ENCODE measurements at places on chromosomes 3 and 15.

DNA sequence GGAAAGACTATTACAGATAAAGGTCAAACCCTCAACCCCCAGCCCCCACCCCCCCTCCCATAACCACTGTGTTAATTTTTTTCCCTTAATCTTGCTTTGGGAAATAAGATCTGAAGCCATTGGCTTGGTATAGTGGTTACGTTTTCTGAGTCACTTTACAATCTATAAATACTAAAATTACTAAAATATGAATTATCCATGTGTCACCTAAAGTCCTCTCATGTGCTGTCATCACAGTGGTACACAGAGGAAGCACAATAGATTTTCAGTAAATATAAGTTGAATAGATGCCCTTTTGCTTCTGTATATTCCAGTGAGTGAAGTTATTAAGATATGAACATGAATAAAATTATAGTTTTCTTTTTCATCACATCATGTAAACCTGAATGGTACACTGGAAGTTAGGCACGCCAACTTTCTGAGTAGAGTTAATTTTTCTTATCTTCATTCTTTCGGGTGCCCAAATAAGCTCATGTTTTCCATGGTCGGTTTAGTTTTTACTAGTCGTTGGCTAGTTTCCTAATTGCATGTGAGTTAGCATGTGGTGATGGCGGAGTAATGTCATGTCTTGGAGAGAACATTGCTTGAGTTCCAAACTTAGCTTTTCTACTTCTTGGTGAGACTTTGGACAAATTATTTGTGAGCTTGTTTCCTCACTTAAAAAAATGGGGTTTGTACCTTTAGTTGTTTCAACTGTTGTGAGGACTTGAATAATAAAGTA, 11.5 kb downstream of the PPP4R2 start:
- no peak for DNase-seq

- no peak for DNase-seq
Measured at GRCh38 chr3:8929860-8930259, 33.4 kb downstream of the RAD18 start.

DNA sequence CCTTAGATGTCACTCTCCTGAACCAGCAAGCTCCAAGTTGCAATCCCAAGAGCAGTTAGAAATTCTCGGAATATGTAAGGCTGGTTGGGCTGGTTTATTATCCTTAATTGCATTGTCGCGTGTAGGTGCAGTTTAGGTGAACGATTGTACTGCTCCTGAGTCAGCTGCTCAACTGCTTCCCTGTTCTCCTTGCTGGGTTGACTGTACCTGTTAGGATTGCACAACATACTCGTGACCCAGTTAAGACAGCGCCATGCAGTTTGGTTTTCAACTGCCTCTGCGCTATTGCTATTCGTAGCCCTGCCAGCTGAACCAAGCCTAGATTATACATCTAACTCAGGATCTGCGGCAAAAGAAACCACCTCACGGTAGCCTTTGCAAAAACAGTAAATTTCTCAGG, 41.0 kb downstream of the BCL2L10 start:
- DNase-seq = no peak

DNA sequence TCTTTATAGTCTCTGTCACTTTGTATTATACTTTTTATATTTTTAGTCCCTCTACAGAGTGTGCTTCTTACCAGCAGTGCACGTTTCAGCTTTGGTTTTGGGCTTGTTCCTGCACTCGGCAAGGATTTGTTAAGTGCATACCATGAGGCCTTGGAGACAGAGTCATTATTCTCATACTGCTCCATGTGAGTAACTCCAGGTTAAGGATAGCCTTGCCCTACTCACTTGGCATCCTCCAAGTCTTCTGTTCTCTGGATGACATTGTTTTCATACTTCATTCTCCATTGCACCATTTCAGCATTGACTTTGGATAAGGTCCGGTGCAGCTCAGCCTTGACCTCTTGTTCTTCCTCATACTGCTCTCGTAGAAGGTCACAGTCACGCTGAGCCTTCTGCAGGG, 96.4 kb downstream of the MYH15 start:
- DNase-seq = no peak

- peak; percentile 53 for DNase-seq
Measured at GRCh38 chr3:44624749-44625480, at the start of gene ZNF197. Gene ZNF197 (plus strand): TSS chr3:44625036. CDS start chr3:44629155, 4,119 bp downstream.

DNA sequence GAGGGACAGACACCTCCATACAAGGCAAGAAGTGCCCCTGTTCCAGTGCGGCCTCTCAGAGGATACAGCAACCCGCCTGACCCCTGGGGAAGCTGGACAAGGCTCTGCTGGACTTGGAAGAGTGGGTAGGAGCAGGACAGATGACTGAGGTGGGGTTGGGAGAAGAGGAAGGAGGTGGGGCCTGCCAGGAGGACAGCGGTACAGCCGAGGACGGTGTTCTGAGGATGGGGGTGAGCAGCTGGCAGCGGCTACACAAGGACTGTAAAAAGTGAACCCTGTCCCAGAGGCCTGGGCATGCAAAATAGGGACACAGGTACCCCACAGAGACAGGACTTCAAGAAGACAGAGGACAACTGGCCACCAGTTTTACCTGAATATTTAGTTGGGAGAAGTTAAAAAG, 23.5 kb upstream of the ELP6 start:
- no peak for DNase-seq

DNA sequence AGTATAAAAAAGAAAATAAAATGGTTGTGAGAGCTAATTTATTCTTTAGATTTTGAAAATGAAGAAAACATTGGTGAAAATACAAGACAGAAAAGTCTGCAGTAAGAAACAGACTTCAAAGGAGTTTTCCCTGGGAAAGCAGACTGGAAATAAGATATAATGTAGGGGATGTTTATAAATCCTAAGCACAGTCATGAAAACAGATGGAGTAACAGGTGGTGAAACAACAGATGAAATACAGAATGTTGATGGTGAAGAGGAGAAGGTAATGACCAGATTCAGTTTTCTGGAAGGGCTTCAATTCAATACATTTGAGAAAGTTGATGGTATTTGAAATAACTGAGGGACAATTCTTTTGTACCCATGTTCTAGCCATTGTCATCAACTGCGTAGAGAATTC, 353.9 kb downstream of the CHL1 start:
- no peak for DNase-seq

- no peak for DNase-seq
Measured at GRCh38 chr3:32522682-32523081, 20.0 kb upstream of the CMTM6 start.

- DNase-seq = no peak
Measured at GRCh38 chr3:30353711-30354467, 252.5 kb upstream of the TGFBR2 start.

DNA sequence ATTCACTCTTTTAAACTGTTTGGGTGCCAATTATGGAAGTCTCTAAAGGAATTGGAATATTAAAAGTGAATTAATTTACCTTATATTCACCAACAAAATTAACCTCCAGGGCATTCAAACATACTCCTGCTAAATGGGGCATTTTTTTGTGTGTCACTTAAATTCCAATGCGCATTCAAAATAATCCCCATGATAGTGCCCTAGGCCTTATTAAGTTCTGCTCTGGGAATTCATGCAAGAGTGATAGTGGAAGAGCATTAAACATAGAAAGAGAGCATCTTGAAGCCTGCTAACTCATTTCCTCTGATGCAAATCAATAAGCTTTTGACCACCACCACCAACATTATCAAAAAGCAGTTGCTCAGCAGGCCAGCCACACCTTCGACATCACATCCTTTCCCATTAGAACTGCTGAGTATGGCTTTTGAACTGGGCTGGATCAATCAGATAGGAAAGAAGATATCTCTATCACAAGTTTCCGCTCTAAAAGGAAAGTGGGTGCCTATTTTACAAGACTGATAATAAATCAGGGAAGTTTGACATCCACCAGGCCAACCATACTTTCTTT, 156.7 kb downstream of the TMCO5A start:
- DNase-seq = no peak

DNA sequence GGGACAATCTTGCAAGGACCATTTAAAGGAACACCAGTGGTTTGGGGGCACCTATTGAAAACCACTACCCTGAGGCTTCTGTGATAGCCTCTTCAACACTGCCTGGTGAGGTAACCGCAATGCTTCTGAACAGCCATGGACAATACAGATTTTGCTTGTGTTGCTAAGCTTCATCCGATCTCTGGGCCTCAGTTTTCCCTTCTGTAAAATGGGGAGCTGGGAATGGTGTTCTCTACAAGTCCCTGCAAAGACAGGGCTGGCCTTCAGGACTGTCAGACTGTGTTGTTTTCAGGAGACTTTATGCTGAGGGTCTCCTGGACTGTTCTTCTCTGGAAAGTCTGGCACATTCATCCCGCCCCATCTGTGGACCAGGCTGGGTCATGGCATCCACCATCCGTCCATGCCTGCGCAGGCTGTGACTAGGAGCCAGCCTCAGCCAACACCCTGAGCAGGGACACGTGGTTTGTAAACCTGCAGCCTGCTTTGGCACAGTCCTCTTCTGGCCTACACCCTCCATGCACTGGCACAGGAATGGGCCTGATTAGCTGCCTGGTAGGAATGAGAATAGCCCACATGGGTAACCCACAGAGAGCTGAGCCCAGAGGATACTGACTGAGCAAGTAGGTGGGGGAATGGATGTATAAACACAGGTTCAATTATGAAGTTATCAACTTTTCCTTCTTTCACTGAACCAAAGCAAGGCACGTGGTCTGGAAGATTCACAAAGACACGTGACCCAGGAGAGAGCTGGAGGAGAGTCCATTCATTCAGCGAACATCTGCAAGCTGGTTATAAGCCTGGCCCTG, 55.3 kb downstream of the ROPN1B start:
- DNase-seq = no peak

GRCh38 chr15:60993008-60993407, 236.1 kb downstream of the RORA start:
- no peak for DNase-seq

GRCh38 chr3:59709702-59710553, 660.1 kb upstream of the CFAP20DC start:
- no peak for DNase-seq

GRCh38 chr15:78177447-78177873, 28.3 kb downstream of the IDH3A start:
- no peak for DNase-seq

DNA sequence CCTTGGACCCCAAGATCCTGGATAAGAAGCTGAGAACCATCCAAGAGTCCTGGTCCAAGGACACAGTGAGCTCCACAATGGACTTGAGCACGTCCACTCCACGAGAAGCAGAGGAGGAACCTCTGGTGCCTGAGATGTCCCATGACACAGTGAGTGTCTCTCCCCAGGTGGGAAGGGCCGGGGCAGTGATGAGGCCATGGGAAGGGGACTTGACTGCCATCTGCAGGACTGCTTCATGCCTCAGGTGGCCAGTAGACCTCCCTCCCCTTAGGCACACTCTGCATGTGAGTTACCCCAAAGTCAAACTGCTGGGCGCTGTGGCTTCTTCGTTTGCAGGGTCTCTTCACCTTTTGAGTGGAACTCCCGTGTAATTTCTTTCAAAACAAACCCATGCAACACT, 59.7 kb downstream of the CCDC33 start:
- DNase-seq = no peak

DNA sequence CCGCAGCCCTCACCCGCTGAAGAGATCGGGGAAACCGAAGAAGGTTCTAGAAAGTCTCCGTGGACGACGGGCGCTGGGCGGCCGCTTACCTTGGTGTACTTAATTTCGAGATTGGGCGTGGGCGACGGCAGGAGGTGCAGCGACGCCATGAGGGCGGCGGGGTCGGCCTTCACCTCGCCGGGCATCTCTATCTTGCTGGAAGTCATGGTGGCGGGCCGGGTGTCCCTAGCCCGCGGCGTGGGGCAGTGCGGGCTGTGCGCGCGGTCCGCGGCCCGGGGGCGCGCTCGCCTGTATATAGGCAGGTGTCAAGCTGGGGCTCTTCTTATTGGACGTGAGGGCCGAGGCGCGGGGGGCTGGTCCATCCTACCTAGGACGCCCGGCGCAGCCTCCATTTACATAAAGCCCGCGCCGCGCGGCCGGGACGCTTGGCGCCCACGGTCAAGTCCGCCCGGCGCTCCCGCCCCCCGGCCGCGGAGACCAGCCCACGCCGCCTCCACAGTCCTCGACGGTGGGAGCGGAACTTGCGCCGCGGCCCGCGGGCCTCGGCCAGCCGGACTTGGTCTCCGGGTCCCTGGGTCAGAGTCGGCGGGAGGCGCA, at the start of gene ALDH1A2:
ALDH1A2 (minus strand) TSS at position 267 of the 597 bp plus-strand sequence; CDS start at position 206, 61 bp downstream.
- no peak for DNase-seq

DNA sequence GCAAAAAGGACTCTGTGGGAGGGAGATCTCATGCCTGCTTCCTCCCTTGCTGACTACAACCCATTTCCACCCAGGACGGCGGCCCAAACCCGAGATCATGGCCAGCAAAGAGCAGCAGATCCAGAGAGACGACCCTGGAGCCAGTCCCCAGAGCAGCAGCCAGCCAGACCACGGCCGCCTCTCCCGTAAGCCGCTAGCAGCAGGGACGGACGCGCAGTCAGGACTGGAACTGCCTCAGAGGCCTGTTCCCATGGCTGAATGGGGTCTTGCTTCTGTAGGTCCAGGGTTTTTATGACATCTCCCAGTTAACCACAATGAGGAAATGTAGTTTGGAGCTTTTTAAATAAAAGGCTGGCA, 67.2 kb downstream of the BOC start:
- DNase-seq = no peak

GRCh38 chr15:53872410-53872809, 105.8 kb upstream of the UNC13C start:
- no peak for DNase-seq

GRCh38 chr3:29070959-29071634, 209.8 kb upstream of the RBMS3 start:
- no peak for DNase-seq

DNA sequence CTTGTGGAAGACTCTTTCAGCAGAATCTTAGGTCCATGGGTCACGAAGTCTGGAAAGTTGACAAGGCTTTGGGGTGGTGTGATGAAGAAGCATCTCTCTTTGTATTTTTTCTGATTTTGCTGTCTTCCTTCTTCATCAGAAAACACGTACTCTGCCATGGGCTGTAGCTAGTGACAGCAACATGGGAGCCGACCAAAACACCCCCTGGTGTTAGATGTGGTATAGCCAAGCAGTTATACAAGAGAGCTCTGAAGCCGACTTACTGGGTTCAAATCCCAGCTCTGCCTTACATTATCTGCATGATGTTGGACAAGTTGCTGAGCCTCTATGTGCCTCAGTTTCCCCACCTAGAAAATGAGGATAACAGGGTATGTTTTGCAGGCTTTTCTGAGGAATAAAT, 32.9 kb upstream of the LYZL4 start:
- no peak for DNase-seq

DNA sequence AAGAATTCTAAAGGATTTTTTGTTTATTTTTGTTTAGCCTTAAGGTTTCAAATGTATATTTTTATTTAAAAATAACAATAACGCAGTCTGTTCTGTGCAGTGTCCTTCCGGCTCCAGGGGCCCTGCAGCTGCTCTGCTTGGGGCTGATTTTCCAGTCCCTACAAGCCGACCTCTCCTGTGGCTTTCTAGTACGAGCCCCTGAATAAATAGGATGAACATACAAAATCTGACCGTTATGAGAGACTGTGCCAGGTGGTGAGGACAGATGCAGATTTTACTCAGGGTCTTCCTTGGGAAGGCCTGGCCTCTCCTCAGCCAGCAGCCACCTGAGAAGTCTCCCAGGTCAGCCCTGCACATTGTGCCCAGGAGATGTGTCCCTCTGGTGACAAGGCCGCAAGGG, 59.2 kb upstream of the ADAMTS17 start:
- no peak for DNase-seq

- peak; percentile 14 for DNase-seq
Measured at GRCh38 chr3:171459137-171459941, 866 bp downstream of the TNIK start.

Measured in SW 1271 (cell line).